Left lung (tissue), 14 donors: ENCODE measurements at places on chromosomes 1 and 21. TPM values are rescaled to one million over a fixed set of nuclear protein-coding genes. Genes with fewer than 3 reads are reported as not detected.

GRCh38 chr21:42672699-42673458 is 19.5 kb downstream of the PDE9A start:
- peak; percentile 23 for DNase-seq

DNA sequence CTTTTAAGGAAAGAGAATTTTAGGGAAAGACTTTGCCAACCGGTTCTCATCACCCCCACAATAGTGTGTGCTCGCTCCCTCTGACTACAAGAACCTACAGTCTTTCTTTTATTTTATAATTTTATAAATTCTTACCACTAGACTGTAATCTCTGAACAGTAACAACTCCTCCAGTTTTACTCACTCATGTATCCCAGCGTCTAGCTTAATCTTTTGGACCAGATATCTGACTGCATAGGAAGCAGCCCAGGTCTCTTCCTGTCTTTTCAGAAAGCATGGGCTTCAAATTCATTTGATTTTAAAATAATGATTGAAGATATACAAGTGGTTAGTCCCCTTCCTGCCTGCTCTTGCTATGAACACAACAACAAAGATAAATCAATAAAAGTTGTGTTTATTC is 19.0 kb upstream of the DUSP10 start:
- DNase-seq: no peak

DNA sequence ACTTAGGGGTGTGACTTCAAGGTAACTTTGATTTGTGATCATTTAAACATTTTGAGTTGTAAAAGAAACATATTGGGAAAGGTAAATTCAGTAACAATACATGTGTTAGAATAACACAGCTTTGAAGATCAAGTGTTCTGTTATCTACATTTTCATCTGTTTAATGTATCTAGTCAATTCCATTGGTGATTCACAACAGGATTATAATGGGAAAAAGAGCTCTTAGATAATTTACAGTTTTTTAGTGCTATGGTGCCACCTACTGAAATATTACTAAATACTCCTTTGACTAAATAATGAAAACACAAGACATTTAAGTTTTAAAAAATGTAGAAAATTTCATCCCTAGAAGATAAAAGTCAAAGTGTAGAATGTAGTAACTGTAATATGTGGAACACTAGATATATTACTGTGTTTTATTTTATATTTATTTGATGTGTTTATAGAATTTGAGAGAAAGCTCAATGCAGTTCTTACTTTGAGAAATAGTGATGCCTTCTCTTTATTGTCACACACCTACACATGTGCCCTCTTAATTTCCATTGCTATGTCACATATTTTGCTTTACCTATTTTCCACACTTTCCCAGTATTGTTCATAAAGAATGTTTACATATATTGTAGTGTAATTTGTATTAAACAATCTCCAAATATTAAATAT is 47.4 kb downstream of the PTPRC start:
- DNase-seq: no peak

DNA sequence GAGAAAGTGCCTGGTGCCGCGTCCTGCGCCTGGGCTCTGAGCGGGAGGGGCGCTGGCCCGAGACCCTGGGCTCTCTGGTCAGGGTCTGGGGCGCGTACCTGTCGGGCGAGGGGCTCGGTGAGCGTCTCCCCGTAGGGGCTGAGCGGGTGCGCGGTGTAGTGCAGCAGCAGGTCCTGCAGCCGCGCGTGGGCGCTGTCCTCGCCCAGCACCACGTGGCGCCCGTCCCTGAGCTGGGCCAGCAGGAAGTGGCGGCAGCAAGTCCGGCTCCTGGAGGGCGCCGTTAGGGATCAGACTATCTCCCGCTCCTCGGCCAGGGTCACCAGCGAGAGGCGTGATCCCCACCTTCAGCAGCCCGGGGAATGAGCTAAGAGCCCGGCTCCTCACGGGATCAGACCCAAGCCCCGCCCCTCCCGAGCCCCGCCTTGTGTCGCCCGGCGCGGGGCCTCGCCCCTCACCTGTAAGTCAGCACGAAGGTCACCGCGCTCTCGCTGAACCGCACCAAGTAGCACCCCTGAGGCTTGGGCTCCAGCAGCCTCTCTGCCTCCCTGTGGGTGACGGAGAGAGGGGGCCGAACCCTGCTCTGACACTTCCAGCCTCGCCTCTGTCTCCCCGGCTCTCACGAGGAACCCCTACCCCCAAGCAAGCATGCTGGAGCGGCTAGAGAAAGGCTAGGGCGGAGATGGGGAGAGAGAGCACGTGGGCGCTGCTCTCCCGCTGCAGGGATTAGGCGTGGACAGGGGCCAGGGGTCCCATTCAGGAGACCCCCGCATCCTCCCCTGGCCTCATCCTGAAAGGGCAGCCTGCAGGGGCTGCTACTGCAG is 2.7 kb downstream of the SH2D2A start:
- DNase-seq: peak; percentile 66

DNA sequence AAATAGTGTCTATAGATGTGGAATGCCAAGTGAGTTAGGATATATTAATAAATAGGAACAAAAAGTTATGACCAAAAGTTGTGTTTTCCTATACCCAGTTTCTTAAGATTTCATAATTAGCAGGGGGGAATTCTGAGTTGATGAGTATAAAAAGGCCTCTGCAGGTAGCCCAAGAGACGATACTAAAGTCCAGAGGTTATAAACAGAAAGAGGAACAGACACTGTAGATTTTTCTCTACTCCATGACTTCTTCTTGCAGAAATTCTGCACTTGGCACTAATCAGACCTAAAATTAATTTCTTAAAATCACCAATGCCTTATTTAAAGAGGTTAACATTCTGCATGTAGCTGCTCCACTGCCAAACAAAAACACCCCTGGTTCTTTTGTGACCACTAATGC is 62.6 kb downstream of the ROR1 start:
- no peak for DNase-seq

DNA sequence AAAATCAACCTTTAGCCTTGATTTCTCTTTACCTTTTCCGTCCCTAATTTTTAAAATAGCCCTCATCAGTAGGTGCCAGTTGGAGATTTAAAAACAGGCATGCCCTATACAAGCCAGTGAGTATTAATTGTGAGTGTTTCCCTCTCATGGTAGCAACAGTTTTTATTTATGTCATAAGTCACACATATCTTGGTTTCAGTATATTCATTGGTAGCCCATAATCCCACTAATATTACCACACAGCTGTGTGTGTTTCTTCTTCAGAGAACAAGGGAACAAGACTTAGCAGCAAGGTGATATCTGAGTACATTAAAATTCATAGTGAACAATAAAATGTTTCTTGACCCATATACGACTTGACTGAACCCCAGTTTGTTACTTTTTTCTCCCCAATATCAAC is 68.6 kb upstream of the HSPA13 start:
- DNase-seq: no peak

The KPRP gene
- not detected for polyA plus RNA-seq

GRCh38 chr1:158116311-158117167 is 64.2 kb upstream of the CD1D start:
- no peak for DNase-seq

The TMEM52 gene
- 1.9 TPM for polyA plus RNA-seq

GRCh38 chr1:176118985-176119384 is 88.1 kb downstream of the COP1 start:
- DNase-seq: no peak
